ENCODE measurements at places on chromosomes 1 and 21. TPM values are rescaled to one million over a fixed set of nuclear protein-coding genes. Genes with fewer than 3 reads are reported as not detected.

- no peak for DNase-seq
These were observed 18.6 kb downstream of the FAM151A start for GRCh38 chr1:54604572-54605370.

DNA sequence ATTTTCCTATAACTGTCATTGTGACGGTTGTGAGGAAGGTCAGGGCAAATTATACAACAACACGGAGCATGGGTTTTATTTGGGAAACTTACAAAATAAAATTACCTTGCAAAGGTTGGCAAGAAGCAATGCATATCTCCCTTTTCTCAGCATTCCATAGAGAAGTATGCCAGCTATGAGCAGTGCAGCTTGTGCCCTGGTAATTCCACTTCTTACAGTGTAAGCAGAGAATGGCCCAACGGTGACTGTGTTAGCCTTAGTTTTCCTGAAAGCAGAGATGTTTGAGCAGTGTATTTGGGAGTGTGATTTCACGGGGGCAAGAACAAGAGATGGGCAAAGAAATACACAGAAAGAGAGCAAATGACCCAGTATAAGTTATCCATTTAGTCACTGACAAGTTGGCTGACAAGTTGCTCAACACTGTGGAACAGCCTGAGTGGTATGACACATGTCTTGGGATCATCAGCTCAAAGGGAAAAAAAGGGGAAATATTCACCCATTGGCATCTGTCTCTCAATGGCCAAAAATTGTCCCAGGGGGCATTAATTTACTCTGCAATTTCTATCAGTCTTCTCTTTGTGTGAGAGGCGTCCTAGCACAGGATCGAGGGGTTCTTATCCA is 210.9 kb upstream of the NRIP1 start:
- no peak for DNase-seq

GRCh38 chr1:238675221-238675620 is 711.1 kb upstream of the CHRM3 start:
- no peak for DNase-seq

DNA sequence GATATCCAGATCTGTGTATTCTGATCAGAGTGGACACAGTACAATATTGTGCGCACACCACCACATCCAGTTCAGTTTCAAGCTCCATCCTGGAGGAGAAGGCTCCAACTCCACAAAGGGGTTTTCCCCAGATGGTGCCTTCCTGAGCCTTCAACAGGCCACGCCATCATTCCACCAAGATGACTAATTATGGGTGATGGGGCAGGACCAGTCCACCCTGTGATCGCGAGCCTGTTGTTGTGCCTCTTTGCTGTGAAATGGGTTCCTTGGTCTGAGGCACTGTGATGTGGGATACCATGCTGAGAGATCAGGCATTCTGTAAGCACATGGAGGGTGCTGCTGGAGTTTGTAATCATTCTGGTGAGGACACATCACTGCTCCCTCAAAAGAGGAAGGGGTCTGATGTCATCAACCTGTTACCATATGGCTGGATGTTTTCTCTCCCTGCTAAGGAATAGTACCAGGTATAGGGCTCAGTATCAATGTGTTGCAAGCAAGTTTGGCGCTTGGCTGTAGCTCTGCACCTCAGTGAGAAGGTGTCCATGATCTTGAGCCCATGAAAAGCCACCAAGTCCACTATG is 6.7 kb upstream of the SH2D2A start:
- DNase-seq, result no peak

GRCh38 chr1:230335861-230336522 is 90.1 kb downstream of the PGBD5 start:
- no peak for DNase-seq

DNA sequence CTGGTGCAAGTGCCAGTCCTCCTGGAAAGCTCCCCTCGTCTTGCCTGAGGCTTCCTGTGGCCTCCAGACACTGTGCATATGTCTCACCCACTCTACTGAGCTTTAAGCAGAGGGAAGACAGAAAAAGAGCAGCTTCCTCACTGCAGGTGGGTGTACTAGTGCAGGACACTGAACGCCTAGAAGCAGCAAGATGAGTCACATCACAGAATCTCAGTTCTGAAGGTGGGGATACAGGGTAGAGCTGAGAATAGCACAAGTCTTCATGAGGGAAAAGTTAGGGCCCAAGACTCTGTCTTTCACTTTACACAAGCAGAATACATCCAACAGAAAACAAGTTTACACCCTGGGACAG is 37.4 kb downstream of the PCAT6 start:
- DNase-seq, result no peak

- no peak for DNase-seq
These were observed 142.7 kb downstream of the FOXD2 start for GRCh38 chr1:47580451-47580995.

GRCh38 chr1:228876187-228876586 is 140.9 kb downstream of the RHOU start:
- no peak for DNase-seq

DNA sequence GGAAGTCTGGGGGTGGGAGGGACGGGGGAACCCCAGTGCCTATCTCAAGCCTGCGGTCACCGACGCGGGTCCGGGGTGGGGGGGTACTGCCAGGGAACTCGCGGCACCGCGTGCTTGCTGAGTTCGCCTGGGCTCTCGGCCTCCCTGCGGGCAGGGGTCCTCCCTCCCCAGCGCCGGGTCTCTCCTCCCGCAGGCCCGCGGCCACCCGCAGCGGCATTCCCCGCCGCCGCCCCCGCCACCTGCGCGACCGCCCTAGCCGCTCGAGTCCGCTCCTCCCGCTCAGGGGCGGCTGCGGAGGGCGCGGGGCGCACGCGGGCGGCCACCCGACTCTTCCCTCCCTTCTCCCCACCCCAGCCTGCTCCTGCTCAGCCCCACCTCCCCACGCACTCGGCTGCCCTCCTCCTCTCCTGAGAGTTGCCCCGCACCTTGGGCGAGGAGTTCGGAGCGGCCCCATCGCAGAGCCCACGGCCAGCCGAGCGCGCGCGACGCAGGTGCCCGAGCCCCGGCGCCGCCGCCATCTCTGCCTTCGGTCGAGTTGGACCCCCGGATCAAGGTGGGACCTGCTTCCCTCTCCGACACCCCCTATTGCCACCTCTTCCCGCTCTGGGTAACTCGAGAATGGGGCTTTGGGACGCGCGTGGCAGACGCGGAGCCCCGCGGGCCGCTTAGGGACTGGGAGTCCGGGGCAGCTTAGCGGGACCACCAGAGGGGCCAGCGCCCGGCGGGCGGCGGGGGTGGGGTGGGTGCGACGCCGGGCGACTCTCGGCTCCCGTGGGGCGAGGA is 105.0 kb downstream of the LEPR start:
- DNase-seq, result no peak

DNA sequence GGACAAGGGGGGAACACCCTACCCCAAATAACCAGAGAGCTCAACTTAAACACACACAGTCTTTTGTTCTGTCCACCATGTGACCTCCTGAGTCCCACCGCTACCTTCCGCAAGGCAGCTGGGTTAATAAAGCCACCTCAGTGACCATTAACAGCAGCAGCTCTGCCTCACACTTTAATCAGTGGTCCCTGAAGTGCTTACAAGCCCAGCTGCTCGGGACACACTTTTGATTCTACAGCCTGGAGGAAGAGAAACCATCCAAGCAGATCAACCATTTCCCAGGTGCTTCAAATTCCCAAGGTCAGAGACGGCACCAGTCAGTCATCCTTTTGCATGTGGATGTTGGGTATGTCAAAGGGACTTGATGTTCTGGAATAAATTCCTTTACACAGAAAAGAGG is 70.1 kb downstream of the KCNJ15 start:
- no peak for DNase-seq

- no peak for DNase-seq
These were observed 142.5 kb downstream of the TNR start for GRCh38 chr1:175600721-175601440.

DNA sequence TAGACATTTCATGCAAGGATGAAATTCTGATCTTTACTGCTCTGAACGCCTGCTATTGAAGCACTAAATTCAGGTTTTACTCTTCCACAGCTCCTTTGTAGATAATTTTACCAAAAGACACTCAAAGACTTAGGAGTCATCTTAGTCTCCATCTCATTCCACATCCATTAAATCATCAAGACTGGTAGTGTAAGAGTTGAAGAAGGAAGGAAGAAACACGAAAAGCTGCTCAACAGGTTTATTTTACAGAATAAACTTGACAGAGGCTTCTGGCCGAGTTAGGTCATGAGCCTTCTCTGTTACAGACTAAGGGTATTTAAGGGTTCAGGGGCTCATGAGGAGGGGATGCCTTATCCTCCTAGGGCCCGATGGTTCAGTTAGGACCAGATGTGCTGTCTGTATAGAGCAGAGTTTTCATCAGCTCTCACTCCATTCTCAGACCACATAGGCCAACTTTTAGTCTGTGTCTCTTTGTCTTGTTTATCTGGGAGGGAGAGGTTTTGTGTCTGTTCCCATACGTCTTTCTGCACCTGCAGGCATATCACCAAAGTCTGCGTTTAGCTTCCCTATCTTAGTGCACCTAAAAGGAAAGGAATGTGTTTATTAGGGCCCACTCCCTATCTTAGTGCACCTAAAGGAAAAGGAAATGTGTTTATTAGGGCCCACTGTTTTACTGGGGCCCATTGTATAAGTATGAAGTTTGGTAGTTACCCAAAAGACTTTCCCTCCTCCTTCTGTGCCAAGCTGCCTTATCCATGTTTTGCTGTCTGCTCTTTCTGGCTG is 57.4 kb upstream of the RGS18 start:
- DNase-seq, result no peak

The SPRR2G gene
- not detected for total RNA-seq

The NUDT4B gene
- 0.38 TPM for total RNA-seq

The AMY1A gene
- total RNA-seq, result not detected

The TSPAN1 gene
- total RNA-seq, result 0.75 TPM
